Fibroblast of the conjunctiva (primary cell): ENCODE measurements at places on chromosomes 11 and 22.

DNA sequence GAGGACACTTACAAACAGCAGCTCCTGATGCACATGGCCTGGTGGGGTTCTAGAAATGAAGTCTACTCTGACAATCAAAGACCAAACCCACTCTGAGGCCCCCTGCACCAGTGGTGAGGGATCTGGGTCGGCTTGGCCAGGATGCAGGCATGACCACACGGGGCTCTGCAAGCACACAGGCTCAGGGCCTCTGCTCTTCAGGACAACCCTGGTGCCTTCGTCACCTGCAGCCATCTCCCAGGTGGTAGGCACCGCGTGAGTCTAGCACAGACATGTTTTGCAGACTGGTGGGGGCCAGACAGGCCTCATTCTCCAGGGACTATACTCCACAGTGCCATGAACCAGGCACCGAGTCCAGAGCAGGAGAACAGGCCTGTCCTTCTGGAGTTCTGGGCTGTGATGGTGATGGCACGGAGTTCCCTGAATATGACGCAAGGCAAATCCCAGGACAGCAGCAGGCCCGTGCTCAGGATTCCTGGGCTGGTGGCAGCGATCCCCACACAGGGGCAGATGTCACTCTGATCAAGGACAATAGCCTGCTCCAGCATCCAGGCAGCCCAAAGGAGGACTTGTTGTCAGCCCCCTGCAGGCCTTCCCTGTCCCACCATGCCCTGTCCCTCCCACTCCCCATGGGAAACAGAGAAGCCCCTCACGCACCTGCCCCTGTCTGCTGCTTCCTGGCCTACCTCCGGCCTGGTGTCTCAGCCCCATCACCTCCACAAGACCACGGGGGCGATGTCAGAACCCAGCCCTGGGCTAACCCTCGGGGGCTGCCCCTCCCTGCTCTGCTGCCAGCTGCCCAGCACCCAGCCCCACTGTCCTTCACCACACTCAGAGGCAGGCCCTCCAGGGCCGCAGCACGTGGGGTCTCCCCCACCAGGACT, 36.1 kb downstream of the GNB1L start:
- DNase-seq, result no peak

- no peak for DNase-seq
These were observed 113.6 kb upstream of the CADM1 start for GRCh38 chr11:115617767-115618166.

- DNase-seq, result no peak
These were observed 24.8 kb upstream of the POU2AF2 start for GRCh38 chr11:111220721-111221120.

DNA sequence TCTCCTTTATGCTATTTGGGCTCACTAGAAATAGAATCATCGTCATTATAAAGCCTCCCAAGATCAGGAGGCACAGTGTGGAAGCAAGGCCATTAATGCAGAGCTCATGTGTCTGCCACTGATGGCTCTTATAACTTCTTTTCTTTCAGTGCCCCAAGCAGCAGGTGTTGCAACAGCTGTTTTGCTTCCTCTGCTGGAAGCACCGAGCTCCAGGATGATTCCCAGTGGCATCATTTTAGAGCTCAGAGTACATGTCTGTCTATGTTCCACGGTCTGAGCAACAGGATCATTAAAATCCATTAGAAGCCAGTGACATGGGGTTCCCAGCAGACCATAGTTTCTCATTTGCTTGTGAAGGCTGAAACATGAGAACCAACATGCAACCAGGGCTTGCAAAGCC, 803.0 kb upstream of the FAT3 start:
- no peak for DNase-seq

DNA sequence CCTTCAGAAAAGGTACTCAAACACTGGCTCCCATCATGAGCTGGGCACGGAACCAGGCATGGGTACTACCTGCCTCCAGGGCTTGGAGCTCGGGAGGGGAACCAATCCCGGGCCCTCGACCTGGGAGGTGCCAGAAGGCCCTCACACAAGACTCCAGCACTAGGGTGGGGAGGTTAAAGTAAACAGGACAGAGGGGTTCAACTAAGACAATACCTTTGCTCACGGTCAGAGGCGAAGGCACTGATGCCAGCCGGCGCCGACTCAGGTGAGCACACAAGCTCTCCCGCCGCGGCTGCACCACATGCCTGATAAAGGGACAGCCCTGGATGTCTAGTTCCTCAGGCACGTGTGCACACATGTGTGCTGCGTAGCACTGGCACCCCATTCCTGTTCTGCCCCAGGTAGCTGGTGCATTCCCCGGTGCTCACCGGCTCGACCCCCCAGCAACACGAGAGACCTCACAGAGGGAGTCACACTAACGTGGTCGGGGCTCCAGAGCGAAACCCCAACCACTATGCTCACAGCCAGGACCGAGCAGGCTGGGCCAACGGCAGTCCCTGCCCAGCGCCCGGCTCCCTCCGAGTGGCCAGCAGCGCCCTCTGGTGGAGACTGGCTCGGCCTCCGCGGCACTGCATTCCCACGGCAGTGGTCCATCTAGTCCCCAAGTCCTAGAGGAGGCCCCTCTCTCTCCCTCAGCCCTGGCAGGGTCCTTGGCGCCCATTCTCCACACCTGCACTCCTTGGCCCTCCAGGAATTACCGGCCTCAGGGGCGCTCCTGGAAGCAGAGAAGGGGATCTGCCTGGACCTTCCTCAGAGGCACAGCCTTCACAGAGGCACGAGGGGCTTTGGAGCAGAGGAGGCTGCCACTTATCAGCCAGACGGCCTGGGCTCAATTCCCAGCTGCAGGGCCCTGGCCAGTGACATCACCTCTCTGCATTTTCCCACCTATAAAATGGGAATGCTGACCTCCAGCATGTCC, 28.8 kb upstream of the MOB2 start:
- DNase-seq, result peak; percentile 23

DNA sequence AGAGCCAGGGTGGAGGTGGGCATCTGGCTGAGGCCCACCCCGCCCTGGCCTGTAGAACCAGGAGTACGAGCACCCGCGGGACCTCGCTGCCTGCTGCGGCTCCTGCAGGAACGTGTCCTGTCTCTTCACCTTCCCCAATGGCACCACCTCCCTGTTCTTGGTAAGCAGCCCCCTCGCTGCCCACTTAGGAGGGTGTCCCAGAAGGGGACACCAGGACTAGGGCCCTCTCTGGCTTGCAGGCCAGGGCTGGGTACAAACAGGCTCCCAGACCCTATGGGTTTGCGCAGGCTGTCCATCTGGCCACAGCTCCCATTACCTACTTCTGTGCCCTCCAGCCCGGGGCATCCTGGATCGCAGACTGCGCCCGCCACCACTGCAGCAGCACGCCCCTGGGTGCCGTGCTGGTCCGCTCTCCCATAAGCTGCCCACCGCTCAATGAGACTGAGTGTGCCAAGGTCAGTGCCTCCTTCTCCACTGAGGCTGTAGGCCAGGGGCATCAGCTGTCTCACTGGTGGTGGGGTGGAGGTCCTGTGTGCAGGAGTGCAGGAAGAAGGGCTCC, 77.5 kb upstream of the MYOD1 start:
- DNase-seq, result no peak

DNA sequence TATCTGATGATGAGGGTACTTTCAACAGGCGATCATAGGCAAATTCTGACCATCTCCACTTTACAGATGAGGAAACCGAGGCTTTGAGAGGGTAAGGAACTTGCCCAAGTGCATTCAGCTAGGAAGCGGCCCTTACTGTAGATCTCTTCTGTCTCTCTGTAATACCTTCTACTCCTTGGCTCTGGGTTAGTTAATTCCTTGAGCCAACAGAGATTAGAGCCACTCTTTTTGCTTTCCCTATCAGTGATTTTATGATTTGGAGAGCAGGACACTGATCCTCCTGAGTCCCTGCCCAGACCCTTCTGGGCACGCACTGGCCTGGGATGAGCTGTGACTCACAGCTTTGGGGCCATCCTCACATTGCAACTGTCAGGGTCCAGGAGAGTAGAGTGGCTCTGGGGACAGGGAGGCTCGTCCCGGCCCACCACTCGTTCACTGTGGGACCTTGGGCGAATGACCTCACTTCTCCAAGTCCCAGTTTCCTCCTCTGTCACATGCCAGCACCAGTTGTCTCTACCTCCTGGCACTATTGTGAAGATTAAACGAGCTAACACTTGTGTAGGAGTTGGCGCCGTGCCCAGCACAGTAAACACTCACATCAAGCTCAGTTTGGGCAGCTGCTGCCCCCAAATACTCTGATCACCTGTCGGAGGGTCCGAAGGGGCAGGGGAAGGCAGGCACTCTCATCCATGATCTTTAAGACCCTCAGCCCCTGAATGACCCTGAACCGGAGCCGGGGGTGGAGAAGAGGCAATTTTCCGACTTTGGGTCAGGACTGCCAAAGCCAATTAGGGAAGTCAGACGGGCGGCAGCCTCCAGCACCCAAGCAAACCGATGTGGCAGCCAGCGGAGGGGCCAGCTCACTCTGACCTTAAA, 235.0 kb downstream of the MIAT start:
- no peak for DNase-seq

DNA sequence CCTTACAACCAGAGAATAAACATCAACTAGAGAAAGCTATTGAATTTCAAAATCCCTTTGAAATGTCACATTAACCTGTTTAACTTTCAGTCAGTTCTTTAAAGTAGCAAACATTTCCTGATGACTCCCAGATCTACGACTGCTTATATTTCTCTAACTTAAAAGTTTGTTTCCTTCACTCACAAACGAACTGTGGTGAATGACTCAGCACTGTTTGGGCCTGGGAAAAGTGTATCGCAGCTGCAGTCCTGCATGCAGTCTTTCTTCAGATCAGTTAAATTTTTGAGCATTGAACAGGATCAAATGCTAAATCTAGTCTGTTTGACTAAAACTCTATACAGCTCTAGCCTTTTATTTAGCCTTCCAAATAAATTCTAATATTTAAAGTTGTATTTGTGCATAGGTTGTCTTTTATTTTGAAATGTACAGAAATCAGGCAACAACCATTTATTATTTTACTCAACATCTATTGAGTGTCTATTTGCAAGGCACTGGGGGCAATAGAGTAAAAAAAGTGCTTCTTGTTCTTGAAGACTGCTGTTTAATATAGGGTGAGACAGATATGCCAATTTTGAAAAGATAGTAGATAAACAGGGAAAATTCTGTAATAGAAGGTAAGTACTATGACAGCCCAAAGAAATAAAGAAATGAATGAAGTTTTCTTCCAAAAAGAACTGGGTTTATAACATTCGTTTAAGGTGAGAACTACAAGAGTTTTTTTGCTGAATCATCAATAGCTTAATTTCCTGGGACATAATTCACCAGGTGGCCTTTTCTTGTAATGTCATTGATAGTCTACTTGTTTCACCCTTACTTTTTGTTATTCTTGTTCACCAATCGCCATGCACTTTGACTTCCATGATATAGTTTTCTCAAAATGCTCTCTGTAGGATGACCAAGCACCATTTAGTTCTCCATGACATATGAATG, 235.4 kb downstream of the METTL15 start:
- DNase-seq, result peak; percentile 31

- DNase-seq, result no peak
These were observed 106.1 kb downstream of the CTTN start for GRCh38 chr11:70504246-70505020.

- no peak for DNase-seq
These were observed 84.4 kb downstream of the GALNT18 start for GRCh38 chr11:11537372-11537771.

DNA sequence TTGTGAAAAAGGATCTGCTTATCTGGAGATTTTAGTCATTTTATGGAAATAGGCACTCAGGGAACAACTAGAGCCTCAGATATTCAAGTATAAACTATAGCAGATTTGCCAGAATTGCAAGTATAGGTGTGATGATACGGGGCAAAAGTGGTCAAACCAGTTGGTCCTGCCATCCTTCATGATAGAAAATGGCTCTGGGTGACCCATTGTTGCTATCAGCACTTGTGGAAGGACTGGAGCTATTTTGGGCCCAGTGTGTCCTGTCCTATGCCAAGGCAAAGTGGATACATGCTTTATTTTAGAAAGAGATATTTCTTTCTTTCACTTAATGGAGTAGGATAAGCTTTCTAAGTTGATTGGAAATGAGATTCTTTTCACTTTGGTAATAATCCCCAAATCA, 85.2 kb downstream of the PPP6R3 start:
- no peak for DNase-seq

GRCh38 chr11:115460512-115460911, 43.7 kb downstream of the CADM1 start:
- DNase-seq, result no peak

DNA sequence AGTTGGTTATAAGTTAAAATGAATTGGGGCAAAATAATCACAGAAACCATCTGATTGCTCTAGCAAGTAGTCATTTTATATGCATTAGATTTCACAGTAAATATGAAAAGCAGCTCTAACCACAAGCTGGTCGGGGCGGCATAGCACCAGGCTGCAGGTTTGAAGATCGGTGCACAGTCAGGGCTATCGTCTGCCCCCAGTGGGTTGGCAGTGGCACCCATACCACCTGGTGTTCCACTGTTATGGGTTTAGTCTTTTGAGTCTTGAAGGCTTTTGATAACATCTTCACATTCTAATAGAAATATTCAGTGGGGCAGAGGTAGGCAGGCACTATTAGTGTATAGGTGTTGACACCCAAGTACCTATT, 62.1 kb downstream of the GRK3 start:
- no peak for DNase-seq

GRCh38 chr11:92399705-92400104, 175.1 kb downstream of the FAT3 start:
- DNase-seq, result no peak

DNA sequence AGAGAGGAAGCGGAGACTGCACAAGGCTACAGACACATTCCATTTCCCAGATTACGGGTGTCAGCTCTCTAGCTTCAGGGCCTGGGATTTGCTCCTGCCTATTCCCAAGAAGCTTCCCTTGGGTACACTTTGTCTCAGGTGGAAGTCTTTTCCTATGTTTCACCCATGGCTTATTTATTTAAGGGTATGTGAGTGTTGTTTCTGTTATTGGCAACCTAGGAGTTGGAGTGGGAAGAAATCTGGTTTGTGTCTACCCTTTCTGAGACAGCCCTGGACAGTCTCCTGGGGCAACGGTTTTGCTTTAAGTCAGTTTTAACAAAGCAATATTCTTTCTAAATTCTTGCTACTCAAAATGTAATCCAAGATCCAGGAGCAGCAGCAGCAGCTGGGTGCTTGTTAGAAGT, 127.0 kb downstream of the MICAL2 start:
- no peak for DNase-seq

DNA sequence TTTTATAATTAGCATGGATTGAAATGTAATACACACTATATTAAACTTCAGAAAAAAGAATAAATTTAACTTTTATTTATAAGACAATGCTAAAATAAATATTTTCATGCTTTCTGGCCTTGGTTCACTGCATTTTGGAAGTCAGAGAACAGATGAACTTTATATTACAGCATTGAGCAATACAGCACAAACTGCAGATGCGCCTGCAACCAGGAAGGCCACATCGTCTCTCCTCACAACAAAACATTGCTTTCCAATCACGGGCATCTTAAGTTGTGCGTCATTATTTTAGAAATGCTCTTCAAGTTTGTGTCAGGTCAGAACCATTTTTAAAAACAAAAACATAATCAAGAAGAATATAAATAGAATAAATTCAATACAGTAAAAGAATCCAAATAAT, 89.3 kb upstream of the CEP126 start:
- no peak for DNase-seq
